ENCODE measurements at places on chromosomes 5 and 9.
A peak's percentile ranks its signal among the peaks of the same experiment; 100 is the strongest.

DNA sequence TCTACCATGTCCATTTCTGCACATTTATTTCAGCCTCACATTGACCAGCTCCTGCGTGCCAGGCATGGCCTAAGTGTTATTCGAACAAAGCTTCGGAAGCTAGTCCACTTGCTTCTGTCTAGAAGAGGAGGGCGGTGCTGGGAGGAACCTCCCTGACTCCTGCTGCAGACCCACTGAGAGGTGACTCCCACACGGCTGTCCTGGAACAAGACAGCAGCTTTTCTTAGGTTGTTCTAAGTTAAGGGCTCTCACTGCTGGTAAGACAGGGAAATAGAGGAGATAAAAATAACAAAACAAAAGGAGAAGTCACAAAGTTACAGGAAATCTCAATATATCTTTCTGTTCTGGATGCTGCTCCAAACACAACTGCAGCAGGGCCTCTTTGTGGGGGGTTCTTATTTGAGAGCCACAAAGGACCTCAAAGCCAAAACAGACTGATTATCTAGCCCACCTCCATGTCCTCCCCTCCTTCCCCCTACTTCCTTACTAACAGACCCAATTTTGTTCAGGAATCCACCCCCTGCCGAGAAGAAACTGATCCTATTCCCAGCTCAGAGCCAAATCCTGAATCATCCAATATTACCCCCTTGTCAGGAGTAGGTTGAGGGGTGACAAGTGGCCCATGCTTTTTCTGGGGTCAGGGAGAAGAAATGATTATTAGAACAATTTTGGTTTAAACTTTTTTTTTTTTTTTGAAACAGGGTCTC is 28.4 kb upstream of the KCNIP1 start:
- no peak overlapping the region for H3K4me3 ChIP-seq
- no peaks in the 10 kb centered on the region for H3K36me3 ChIP-seq
- H3K27me3 ChIP-seq: no peaks in the 10 kb centered on the region
- peak; percentile 74 for DNase-seq
- no peak overlapping the region for H3K27ac ChIP-seq
- no peaks in the 10 kb centered on the region for H3K4me1 ChIP-seq

GRCh38 chr5:10599113-10599512 is 35.2 kb downstream of the ANKRD33B start:
- DNase-seq: no peak
- no peak overlapping the region for H3K4me3 ChIP-seq
- H3K27ac ChIP-seq: no peak overlapping the region
- peaks cover 49% of the 10 kb centered on the region for H3K4me1 ChIP-seq
- no peaks in the 10 kb centered on the region for H3K27me3 ChIP-seq
- H3K36me3 ChIP-seq: no peaks in the 10 kb centered on the region

- no peak for DNase-seq
- no peak overlapping the region for H3K4me3 ChIP-seq
- H3K27ac ChIP-seq: peak overlapping the region; percentile 13
- H3K36me3 ChIP-seq: no peaks in the 10 kb centered on the region
- no peaks in the 10 kb centered on the region for H3K27me3 ChIP-seq
Observed at GRCh38 chr9:128438343-128439109, 17.3 kb upstream of the ODF2 start.

DNA sequence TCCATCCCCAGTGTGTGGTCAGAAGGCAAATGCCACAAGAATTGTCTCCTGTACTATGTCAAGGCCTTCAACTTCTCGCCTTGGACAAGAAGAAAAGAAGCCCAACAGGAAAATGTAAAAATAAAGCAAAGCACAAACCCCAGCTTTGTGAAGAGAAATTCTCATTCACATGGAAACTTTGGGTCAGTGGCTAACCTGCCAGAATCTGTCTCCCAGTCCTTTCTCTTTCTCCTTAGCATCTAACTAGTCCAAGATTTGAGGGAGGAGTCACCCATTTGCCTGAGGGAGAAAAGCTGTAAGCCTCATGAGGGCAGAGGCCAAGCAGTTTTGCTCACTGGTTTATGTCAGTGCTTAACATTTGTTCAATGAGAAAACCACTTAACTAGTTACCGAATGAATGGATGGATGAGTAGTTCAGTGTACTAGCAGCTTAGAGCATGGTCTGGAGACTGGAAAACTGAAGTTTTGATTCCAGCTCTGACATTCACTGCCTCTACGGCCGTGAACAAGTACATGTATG is 36.0 kb downstream of the ADAM19 start:
- H3K4me1 ChIP-seq: peaks cover 48% of the 10 kb centered on the region
- peak overlapping the region; percentile 63 for H3K27ac ChIP-seq
- H3K4me3 ChIP-seq: no peak overlapping the region
- no peaks in the 10 kb centered on the region for H3K36me3 ChIP-seq
- no peaks in the 10 kb centered on the region for H3K27me3 ChIP-seq
- no peak for DNase-seq

- no peak overlapping the region for H3K27ac ChIP-seq
- no peak overlapping the region for H3K4me3 ChIP-seq
- no peaks in the 10 kb centered on the region for H3K4me1 ChIP-seq
- DNase-seq: no peak
- H3K36me3 ChIP-seq: no peaks in the 10 kb centered on the region
Observed at GRCh38 chr5:87120518-87121303, 147.0 kb upstream of the RASA1 start.

DNA sequence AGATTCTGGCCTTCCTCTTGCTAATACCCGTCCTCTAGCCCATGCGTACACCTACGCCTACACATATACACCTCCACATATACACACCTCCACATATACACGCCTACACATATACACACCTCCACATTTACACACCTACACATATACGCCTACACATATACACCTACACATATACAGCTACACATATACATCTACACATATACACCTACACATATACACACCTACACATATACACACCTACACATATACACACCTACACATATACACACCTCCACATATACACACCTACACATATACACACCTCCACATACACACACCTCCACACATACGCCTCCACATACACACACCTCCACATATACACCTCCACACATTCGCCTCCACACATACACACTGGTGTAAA is 27.2 kb downstream of the AK3 start:
- no peaks in the 10 kb centered on the region for H3K4me1 ChIP-seq
- no peak overlapping the region for H3K27ac ChIP-seq
- DNase-seq: no peak
- H3K4me3 ChIP-seq: no peak overlapping the region

DNA sequence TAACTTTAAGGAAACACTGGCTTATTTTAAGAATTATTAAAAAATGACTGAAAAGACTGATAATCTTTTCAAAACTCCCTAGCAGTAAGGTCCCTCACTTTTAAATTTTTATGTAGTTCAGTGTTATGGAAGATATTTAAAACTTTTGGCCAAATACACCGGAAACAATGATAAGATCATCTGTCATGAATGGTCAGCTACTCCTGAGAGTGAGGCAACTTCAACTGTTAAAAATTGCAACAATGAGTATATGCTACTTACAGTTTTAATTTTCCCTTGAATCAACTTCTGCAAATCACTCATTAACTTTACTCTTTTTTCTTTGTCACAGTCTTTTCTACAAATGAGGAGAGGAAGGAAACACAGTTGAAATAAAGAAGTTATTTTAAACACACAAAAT is 10.8 kb downstream of the PUM3 start:
- no peaks in the 10 kb centered on the region for H3K27me3 ChIP-seq
- peaks cover 81% of the 10 kb centered on the region for H3K36me3 ChIP-seq
- no peak for DNase-seq
- H3K27ac ChIP-seq: no peak overlapping the region
- no peak overlapping the region for H3K4me3 ChIP-seq

- no peak for DNase-seq
- H3K27me3 ChIP-seq: no peaks in the 10 kb centered on the region
Observed at GRCh38 chr5:176647843-176648473, 674 bp downstream of the TSPAN17 start.

GRCh38 chr5:108216890-108217289 is 165.0 kb downstream of the FBXL17 start:
- no peak overlapping the region for H3K4me3 ChIP-seq
- DNase-seq: no peak
- no peaks in the 10 kb centered on the region for H3K27me3 ChIP-seq
- H3K27ac ChIP-seq: no peak overlapping the region
- no peaks in the 10 kb centered on the region for H3K36me3 ChIP-seq

- no peaks in the 10 kb centered on the region for H3K27me3 ChIP-seq
- peak; percentile 88 for DNase-seq
- H3K36me3 ChIP-seq: no peaks in the 10 kb centered on the region
- H3K4me3 ChIP-seq: no peak overlapping the region
Observed at GRCh38 chr9:38032266-38033110, 36.5 kb downstream of the SHB start.

DNA sequence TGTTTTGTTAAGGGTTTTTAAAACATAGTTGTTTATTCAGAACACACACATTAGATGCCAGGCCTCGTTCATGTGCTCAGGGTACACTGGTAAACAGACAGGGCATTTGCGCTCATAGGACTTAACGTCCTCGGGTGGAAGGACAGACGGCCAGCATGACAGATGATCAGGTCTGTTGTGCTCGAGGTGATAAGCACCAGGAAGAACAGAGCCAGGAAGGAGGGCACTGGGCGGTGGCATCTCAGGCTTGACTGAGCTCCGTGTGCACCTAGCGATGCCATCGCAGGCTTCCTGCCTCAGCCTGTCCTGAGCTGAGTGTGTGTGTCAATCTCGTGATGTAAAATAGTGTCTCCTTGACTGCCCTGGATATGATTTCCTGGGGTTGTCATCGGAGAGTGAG is 96.5 kb downstream of the EHMT1 start:
- no peak for DNase-seq
- H3K4me3 ChIP-seq: no peak overlapping the region
- H3K36me3 ChIP-seq: no peaks in the 10 kb centered on the region
- no peaks in the 10 kb centered on the region for H3K27me3 ChIP-seq

DNA sequence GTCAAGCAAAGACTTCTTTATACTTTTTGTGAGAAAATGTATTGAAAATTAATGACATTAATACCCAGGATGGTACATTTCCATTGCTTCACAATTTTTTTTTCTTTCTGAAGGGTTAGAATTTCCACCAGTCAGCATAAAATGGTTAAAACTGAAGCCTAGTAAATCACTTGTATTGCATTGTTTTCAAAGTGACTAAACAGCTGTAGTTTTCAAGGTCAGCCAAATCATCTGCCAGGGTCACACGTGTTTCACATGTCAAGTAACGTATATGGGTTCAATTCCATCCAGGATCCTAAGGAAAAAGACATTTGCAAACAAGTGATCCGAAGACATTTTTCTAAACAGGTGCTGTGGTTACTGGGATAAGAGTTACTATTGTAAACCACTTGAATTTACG is 574.2 kb downstream of the RAB3C start:
- no peak for DNase-seq
- no peaks in the 10 kb centered on the region for H3K27me3 ChIP-seq
- no peak overlapping the region for H3K4me3 ChIP-seq
- H3K36me3 ChIP-seq: no peaks in the 10 kb centered on the region

- no peaks in the 10 kb centered on the region for H3K27me3 ChIP-seq
- H3K36me3 ChIP-seq: no peaks in the 10 kb centered on the region
- H3K4me3 ChIP-seq: no peak overlapping the region
Observed at GRCh38 chr5:129001841-129002526, 36.7 kb downstream of the SLC27A6 start.

DNA sequence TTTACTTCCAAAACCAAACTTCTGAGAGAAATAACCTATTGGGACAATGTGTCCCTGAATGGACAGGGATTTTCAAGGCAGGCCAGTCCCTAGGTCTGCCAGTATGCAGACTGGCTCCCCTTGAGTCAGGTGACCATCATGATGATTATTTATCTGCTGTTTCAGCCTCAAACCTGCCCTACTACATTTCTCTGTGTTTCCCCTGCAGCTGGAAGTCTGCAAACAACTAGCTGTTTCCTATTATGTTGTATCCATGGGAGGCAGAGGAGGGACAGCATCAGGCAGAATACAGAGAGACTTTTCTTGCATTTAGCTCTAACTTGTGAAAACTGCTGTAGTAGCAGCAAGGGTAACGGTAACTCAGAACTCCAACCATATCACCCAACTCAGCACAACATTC is 36.2 kb upstream of the IFNK start:
- no peak for DNase-seq
- H3K27me3 ChIP-seq: no peaks in the 10 kb centered on the region
- H3K27ac ChIP-seq: no peak overlapping the region
- no peaks in the 10 kb centered on the region for H3K36me3 ChIP-seq
- H3K4me1 ChIP-seq: no peaks in the 10 kb centered on the region
- no peak overlapping the region for H3K4me3 ChIP-seq

GRCh38 chr5:149397530-149397929 is 18.4 kb upstream of the IL17B start:
- peaks cover 16% of the 10 kb centered on the region for H3K4me1 ChIP-seq
- no peak overlapping the region for H3K4me3 ChIP-seq
- no peaks in the 10 kb centered on the region for H3K36me3 ChIP-seq
- no peak for DNase-seq
- no peaks in the 10 kb centered on the region for H3K27me3 ChIP-seq

All from vagina (tissue), 2 donors.